Adrenal gland (tissue), 19 donors: ENCODE measurements at places on chromosomes 5 and 9. TPM values are rescaled to one million over a fixed set of nuclear protein-coding genes. Genes with fewer than 3 reads are reported as not detected.

- no peak for DNase-seq
These were observed 26.1 kb downstream of the RALGDS start for GRCh38 chr9:133094842-133095393.

GRCh38 chr5:156391139-156391538 is 64.2 kb downstream of the SGCD start:
- no peak for DNase-seq

Gene KIAA1958
- total RNA-seq: 36.0 TPM

Gene TOR2A
- total RNA-seq: 23.9 TPM

Gene HMGXB3
- total RNA-seq: 32.1 TPM

DNA sequence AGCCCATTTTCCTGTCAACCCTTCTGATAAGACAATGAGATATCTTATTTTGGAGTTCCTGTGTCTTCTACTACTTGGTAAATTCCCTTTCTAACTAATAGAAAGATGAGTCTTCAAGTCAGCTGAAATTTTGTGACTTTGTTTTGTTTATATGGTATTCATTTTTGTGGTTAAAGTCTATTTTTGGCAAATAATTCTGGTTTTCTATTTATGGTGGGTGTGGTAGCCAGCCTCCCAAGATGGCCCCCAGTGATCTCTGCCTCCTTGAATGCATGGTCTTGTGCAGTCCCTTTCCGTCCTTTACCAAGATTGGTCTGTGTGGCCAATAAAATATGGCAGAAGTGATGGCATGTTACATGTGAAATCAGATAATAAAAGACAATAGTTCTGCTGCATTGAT is 91.5 kb downstream of the NR3C1 start:
- DNase-seq: no peak

Gene MCC
- total RNA-seq: 10.6 TPM

Gene LTC4S
- total RNA-seq: 4.8 TPM

Gene C9orf152
- total RNA-seq: not detected

GRCh38 chr9:137318602-137319001 is 16.5 kb upstream of the NRARP start:
- no peak for DNase-seq

- peak; percentile 57 for DNase-seq
These were observed 69.0 kb upstream of the GGTA1 start for GRCh38 chr9:121568343-121569265.

Gene PRPF4
- 26.3 TPM for total RNA-seq

- DNase-seq: no peak
These were observed 1106.4 kb downstream of the CDH18 start for GRCh38 chr5:18881615-18882014.

- DNase-seq: no peak
These were observed 25.5 kb upstream of the SLC25A51 start for GRCh38 chr9:37929441-37929895.

GRCh38 chr9:107024193-107024592 is 161.2 kb downstream of the ZNF462 start:
- no peak for DNase-seq

Gene TMEM215
- not detected for total RNA-seq

DNA sequence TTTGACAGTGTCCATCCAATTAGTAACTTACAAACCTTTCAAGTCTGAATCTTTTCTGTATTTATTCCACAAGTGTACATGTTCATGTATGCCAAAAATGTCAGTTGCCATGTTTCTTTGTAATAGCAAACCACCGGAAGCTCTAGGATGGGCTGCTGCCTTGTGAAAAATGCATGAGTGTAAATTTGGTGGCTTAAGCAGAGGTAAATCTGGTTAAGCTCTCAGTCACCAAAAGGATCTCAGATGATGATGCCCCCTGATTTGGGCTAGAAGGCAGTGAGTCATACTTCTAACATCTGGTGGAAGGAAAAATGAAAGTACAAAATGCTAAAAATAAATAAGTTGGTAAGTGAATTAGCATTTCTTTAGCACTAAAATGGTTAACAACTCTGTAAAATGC is 567.5 kb downstream of the ELAVL2 start:
- no peak for DNase-seq

Gene SLC6A7
- not detected for total RNA-seq
